ENCODE measurements at places on chromosomes 12 and 14.

- DNase-seq = no peak
Measured at GRCh38 chr14:64714432-64715025, 10.3 kb downstream of the PLEKHG3 start.

DNA sequence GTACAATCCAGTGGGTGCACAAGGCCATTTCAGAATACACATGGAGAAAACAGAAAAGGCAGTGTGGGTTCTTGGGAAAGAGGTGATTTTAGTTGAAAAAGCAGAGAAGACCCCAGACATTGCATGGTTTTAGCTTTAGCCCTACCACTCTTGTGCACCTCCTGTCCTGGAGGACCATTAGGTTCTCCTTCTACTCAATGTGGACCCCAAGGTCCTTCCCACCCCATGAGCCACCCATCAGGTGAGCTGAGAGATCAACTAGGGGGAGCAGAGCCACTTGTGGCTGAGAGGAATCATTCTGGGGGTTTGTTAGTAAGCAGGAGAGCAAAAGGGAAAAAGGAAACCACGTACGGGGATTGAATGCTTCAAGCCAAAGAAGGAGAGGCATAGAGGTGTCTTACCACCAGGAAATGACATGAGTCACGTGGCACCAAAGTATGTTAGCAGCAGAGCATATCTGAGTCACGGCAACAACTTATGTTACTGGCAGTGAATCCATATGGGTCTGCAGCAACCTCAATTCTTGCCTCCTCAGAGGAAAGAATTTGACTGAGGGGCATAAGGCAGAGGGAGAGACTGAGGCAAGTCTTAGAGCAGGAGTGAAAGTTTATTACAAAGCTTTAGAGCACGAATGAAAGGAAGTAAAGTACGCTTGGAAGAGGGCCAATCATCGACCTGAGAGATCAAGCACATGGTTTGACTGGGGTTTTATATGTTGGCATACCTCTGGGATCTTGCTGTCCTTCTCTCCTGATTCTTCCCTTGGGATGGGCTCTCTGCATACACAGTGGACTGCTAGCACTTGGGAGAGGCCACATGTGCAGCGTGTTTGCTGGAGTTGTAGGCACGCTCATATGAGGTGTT lies 73.9 kb downstream of the HSD17B6 start:
- no peak for DNase-seq

DNA sequence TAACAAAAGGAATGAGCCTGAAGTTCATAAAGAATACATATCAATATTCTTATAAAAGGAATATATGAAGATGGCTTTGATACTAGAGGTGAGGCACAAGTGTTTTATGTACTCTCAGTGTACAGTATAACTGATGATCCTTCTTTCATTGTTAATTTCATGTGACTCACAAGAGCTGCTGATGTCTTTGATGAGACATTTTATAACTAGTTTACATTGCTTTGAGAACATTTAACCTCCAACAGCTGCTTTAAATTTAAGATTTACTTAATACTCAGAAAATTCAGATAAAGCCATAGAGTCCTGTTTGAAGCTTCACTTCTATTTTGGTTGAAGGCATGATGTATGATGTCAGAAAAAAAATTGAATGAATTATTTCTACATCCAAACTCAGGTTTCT lies 59.8 kb downstream of the WASHC4 start:
- no peak for DNase-seq

GRCh38 chr14:39043352-39043943 lies 59.6 kb downstream of the SEC23A start:
- no peak for DNase-seq

DNA sequence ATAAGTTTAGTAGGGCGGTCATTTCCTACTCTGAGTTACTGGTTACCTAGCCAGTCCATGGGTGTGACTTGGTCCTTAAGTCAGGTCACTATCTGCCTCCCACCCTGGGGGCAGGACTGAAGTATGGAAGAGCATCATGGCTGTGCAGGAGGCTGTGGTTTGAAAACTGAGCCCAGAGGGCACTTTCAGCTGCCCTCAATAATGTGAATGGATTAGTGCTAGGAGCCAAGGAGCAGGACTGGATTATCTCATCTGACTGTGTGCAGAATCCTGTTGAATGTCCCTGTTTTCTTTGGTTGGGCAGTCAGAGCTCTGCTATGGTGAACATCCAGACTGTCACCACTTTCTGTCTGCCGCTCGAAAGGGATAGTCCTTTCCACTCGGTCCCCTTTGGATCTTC lies 1.6 kb downstream of the ATXN7L3B start:
- no peak for DNase-seq

DNA sequence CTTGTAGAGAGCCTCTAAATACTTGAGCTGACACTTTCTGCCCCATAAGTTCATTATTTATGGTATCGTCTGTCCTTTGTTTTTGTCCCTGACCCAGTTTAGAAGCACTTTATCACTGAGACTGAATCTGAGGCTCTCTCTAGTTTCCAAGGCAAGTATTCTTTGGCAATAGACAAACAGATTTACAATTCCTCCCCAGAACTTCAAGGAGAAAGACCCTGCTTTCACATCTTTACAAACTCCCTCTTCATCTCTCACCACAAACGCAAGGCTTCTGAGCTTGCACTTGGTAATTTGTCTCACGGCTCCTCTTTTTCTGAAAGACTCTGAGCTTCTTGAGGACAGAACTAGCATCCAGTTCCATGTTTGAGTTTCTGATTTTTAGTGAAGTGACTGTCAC lies 49.8 kb upstream of the PARP11 start:
- DNase-seq = no peak

GRCh38 chr14:72796935-72797334 lies 97.0 kb downstream of the DPF3 start:
- DNase-seq = no peak

DNA sequence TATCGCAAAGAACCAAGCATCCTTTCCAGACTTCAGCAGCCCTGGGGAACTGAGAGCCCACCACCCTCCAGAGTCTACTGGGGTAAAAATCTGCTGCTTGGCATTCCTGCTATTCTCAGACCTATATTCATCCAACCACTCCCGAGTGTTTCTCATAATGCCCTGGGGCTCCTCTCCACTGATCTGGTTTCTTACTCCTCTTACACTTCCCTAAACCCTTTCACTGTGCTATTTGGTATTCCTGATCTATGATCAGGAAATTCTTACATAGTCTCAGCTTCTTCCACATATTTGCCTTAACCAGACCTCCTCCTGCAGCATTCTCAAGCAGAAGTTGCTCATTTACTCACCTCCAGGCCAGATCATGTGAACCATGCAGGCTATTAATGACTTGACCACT lies 82.4 kb downstream of the SYT10 start:
- no peak for DNase-seq

GRCh38 chr12:122159882-122160281 lies 14.1 kb downstream of the IL31 start:
- no peak for DNase-seq

DNA sequence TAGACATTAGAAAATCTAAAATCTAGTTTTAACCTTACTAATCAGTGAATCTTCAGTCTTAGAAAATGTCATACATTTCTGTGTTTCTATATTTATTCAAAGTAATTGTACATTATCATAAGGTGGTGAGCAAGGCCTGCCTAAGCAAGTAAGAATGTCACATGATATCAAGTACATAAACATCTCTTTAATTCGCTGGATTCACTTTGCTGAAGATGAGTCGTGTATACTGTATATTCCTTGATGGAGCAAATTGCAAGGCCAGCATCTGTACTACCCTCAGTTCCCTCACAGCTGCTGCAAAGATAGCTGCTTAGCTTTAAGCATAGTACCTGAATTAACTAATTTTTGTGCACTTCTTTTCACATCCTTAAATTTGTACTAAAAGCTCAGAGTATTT lies 8.5 kb upstream of the AK7 start:
- DNase-seq = no peak

DNA sequence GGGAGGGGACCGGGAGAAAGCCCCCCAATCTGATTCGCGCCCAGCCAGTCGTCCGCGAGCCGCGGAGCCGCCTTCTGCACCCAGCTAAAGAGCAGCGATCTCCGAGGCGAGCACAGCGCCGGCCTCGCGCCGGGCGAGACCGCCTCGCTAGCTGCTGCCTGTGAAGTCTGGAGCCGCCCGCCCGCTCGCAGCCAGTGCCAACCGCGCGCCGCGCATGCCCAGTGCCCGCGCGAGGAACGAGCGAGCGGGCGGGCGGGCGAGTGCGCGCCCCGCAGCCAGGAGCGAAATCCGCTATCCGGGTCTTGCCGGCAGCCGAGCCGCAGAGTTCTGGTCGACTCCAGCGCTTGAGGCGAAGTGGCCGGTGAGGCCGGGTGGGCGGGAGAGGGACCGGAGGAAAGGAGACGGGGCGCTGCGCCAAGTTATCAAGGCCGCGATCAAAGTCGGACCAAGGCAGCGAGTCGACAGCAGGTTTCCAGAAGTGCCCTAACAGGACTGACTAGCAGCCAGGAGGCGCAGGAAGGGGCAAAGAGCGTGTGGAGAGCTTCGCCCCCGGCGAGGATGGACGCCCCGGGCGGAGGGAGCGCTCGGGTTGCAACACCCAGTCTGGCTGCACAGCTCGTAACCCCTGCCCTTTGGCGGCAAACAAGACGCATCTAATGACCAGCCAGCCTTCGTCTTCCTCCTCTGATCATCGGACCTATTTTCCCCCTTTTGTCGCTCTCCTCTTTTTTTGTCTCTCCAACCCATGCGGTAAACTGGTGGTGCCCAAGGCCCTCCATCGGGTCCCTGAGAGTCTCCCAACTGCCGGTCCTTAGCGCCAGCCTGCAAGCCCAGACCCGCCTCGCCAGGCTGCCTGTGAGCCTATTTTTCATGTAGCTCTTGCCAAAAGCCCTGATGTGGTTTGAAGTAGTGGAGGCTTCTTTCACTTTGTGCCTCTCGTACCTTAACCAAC lies at the start of gene EPS8:
EPS8 (minus strand) TSS at position 169 of the 952 bp plus-strand sequence. CDS start 106,437 bp downstream, outside the sequence.
- peak; percentile 97 for DNase-seq

GRCh38 chr12:124651516-124652273 lies 84.3 kb upstream of the NCOR2 start:
- no peak for DNase-seq

- no peak for DNase-seq
Measured at GRCh38 chr12:30010071-30011052, 226.6 kb upstream of the TMTC1 start.

GRCh38 chr12:89893972-89894706 lies 185.5 kb upstream of the ATP2B1 start:
- no peak for DNase-seq

DNA sequence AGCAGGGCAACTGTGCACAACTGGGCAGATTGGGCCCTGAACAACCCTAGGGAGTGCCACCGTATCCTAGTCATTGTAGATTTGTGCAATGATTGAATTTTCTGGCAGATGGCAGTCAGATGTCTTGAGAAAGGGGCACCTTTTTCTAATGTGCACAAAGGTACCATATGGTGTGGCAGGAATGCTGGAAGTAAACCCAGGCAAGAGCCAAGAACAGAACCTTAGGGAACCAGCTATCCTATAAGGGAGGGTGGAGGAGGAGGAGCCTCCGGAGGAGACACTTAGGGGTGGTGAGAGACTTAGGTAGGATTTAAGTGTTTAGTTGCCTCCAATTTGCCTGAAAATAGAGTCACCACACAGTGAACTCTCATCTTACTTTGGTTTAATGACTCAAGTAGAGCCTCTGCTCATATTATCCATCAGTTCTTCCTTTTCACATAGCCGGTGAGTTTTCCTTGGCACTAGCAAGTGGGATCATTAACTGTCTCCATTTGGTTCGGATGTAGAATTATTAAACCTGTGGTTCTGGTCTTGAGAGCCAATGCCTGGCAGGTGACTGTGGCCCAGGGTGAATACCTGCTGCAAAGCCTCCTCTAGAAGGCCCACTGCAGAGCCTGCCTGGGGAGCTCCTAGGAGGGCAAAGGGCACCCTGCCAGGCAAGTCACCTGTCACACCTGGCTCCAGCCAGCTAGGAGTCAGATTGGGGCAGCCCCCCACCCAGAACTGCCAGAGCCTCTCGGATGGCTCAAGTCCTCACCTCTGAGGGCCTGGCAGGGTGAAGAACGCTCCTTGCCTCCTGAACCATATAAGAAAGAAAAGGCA lies 184.4 kb upstream of the HIF1A start:
- no peak for DNase-seq

GRCh38 chr12:25896981-25897380 lies 61.5 kb upstream of the RASSF8 start:
- DNase-seq = no peak

GRCh38 chr12:12891881-12892355 lies 556 bp downstream of the GPRC5A start:
- DNase-seq = no peak

DNA sequence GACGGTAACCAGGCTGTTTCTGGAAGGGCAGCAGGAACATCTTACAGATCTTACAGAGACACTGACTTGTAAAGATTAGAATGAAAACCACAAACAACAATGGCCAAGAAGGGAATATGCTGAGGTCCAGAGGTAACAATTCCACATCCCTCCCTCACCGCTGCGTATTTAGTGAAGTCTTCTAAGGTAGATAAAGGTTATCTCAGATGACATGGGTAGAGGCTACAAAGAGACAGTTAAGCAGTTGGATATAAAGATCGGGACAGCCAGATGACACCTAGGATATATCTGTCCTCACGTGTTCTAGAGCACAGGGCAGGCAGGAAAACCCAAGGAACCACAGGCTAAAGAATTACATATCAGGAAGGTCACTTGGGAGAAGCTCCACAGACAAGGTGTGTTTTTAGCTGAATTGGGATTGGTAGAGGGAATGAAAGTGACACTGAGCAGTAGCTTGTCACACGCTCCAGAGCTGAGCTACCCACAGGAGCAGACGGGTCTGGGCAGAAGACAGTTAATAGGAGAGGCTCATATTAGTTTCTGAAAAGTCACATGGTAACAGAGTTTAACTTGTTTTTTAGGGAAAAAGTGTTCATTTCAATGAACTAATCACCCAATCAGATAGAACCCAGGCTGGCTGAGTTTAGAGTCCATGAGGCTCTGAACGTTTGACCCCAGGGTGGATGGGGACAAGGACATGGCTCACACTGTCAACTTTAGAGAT lies 83.3 kb downstream of the MIA2 start:
- no peak for DNase-seq

DNA sequence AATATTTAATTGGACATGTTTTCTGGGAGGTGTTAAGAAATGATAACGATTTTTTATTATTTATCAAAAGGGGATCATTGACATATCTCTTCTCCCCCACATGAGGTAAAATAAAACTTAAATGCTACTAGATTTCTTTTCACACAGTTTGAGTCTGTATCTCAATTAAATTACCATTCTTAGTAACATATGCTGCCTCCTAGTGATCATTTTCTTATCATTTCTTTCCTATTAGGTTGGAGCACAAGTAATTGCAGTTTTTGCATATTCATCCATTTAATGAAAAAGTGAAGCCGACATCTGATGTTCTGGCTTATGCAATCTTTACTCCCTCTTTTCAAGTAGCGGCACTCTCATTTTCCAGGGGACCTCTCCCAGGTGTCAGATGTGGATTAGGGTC lies 24.9 kb downstream of the PUS7L start:
- DNase-seq = no peak

DNA sequence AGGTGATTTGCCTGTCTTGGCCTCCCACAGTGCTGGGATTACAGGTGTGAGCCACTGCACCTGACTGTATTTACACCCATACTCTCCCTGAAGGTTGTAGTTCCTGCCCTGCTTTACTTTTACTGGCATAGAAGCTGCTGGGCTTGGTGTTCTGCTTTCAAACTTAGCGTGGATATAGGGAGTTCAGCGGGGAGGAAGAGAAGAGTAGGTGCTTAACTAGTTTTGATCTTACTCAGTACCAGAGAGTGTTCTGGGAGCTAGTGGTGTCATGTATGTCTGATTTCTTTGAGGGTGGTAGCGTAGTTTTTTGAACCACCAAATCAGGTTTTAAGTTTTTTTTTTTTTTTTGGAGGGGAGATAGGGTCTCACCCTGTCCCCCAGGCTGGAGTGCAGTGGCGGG lies 13.8 kb downstream of the RCOR1 start:
- DNase-seq = no peak
